ENCODE measurements at places on chromosomes 2 and 18.

- DNase-seq = no peak
These were observed 107.1 kb downstream of the EPHA4 start for GRCh38 chr2:221464971-221465370.

DNA sequence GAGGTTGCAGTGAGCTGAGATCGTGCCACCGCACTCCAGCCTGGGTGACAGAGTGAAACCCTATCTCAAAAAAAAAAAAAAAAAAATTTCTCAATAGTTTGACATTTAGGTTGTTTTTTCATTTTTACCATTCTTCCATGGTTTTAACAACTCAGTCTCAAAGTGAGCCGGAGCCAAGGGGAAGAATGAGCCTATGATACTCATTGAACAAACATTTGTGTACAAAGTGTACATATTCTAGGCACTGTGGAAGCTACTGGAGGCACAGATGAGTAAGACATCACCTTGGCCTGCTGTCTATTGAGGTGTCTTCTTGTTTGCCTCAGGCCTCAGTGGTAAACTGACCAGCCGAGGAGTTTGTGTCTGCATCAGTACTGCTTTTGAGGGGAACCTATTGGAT lies 21.9 kb downstream of the CENPO start:
- DNase-seq = no peak

GRCh38 chr2:107669335-107669734 lies 157.4 kb upstream of the RGPD4 start:
- DNase-seq = no peak

GRCh38 chr2:156675896-156676295 lies 239.7 kb downstream of the GPD2 start:
- no peak for DNase-seq

GRCh38 chr18:52343138-52343537 lies 3.1 kb downstream of the DCC start:
- DNase-seq = no peak

DNA sequence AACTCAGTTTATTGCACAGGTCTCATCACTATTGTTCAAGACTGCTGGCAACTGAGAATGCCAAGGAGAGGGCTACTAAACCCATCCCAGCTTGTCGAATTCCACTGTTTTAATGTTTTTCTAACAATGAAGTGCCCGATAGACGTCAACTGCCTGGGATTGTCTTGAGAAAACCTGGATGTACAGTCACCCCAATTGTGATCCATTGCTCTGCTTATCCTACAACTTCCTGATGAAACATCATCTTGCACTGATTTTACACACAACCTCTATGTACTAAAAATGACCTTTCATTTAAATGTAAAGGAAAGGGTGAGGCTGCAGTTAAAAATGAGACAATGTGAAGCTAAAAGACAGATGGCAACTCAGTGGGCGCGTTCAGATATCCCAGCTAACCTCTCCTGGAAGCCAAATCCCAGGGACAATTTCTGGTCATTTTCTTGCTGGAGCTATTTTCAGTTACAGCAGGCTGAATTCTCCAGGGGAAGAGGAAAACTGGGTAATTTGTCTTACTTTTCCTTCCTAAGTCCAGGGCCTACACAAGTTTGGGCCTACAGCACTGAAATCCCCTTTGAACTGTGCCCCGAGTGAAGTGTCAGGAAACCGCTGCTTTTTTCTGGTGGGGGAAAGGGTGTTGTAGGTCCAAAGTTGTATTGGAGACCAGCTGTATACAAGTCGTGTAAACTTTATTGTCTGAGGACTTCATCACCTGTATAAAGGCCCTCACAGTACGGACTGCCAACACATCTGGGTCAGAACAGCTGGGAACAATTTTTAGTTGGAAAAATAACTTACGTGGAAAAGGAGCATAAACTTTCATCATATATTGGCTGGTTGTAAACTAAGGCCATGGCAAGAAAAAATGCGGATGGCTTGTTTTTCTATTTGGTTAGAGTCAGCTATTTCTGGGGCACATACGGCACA lies 68.9 kb upstream of the LTBP1 start:
- DNase-seq = no peak

GRCh38 chr2:68653538-68653982 lies 10.2 kb downstream of the PROKR1 start:
- DNase-seq = peak; percentile 28

DNA sequence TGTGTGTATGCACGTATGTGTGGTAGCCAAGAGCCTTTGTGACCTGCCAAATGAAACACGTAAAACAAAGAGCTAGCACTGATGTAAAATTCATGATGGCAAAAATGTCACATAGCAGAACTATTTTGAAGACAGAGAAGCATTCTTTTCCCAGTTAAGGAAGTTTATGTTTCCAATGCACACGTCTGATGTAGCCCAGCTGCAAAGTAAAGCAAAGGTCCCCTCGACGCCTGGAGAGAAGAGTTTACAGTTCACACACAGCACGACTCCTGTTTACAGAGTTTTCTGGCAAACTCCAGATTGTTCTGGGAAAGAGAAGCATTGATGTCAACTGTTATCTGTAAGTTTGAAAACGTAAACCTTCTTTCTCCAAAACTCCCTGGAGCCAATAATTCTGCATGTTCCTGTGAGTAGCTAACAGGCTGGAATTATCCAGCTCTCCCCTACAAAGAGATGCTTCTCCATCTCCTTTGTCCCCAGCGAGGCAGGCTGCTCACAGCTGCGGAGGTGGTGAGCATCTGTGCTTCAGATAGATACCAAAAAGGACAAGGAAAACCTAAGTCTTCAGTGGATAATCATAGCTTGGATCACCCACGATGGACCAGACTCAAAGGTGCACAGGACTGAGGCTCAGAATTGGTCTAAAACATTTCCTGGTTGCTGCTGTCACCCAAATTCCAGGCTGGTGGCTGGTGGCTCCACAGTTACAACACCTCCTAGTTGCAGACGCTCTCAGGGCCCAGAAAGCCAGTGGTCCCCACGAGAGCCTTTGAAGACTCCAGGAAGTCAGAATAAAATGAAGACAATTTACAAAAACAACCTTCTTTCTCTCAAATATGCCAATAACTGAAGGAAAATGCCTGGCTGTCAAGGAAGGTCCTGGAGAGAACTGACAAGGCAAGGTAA lies 87.4 kb downstream of the COL6A3 start:
- DNase-seq = no peak

GRCh38 chr2:181959508-181959907 lies 26.1 kb upstream of the PPP1R1C start:
- no peak for DNase-seq

- DNase-seq = no peak
These were observed 85.6 kb downstream of the IKZF2 start for GRCh38 chr2:213065583-213066442.

DNA sequence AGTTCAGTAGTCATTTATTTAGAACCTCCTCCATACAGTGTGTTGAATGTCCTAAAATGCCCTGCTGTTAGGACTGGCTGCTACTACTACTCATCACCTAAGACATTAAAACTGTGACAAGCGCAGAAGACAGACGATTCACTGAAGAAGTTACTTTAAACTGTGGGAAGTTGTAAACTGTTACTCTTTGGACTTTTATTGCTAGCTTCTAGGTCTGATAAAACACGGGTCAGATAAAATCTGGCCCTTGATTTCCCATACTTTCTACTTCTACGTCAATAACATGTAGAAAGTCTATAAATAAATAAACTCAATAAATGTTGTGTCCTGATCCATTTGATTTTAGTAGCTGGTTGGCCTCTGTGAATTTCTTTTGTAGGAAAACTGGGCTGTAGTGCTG lies 113.4 kb downstream of the ICA1L start:
- no peak for DNase-seq

DNA sequence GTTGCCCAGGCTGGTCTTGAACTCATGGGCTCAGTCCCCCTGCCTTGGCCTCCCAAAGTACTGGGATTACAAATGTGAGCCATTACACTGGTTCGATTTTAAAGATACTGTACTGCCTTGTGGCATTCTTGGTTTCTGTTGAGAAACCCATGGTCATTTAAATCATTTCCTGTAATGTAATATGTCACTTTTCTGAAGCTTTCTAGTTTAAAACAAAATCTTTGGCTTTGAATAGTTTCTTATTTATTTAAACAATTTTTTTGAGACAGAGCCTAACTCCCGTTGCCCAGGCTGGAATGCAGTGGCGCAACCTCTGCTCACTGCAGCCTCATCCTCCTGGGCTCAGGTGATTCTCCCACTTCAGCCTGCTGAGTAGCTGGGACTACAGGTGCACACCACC lies 8.9 kb downstream of the ZNF512 start:
- no peak for DNase-seq

GRCh38 chr2:66987733-66988132 lies 409.4 kb upstream of the ETAA1 start:
- no peak for DNase-seq

- no peak for DNase-seq
These were observed 1038.0 kb upstream of the PIK3C3 start for GRCh38 chr18:40917056-40917455.

DNA sequence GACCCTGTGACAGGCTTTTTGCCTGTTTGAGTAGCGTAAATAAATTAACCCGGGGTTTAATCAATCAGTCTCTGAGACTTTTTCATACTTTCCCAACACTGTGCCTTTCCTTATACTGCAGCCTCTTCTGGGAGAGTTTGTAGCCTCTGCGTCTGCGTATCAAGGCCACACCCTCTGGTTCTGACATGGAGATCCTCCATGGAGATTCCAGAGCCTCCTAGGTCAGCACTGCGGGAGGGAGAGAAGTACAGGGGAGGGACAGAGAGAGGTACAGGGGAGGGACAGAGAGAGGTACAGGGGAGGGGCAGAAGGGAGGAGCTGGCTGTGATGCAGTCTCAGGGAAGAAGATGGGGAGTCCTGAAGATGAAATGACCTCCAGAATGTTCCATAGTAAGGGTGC lies 166.0 kb downstream of the ARL4C start:
- DNase-seq = no peak

- no peak for DNase-seq
These were observed 132.9 kb upstream of the PKDCC start for GRCh38 chr2:41914936-41915335.

DNA sequence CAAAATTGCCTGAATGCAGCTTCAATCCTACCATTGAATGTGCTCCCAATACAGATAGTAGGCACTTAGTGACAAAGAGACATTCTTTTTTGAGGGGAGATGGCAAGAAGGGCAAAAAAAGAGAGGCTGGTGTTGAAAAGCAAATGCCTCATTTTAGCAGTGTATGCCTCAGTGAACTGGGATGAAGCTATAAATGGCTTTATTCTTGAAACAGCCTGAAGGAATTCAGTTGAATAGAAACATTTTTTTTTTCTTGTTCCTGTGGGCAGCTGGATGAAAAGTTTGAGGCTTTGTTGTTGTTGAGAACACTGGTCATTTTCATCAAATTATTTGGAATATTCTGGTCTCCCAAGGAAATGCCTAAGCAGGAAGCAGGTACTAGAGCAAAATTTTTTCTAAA lies 228.9 kb downstream of the RNF144A start:
- DNase-seq = no peak

- no peak for DNase-seq
These were observed 26.1 kb downstream of the MPHOSPH10 start for GRCh38 chr2:71156573-71156972.

DNA sequence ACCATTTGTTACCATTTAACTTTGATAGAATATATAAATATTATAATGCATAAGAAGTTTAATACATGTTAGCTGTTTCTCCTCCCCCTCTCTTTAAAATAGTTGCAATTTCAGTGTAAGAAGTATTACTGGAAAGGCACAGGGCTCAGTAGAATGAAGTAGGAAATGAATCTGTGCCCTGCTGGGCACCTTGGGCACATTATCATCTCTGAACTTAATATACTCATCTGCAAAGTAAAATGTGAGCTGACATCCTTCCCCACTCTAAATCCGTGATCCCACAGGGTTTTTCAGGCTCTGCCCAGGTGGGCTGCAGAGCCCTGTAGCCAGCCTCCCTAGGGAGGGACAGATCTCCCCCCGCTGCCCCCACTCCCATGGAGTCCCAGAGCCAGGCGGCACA lies 56.8 kb downstream of the DPP4 start:
- no peak for DNase-seq

- DNase-seq = no peak
These were observed 7.4 kb upstream of the MTERF4 start for GRCh38 chr2:241109210-241110088.

- no peak for DNase-seq
These were observed 145.2 kb downstream of the ZFP36L2 start for GRCh38 chr2:43081131-43081765.

- no peak for DNase-seq
These were observed 360.7 kb downstream of the SPAG16 start for GRCh38 chr2:213644926-213645325.

GRCh38 chr2:237652181-237652580 lies 24.8 kb downstream of the LRRFIP1 start:
- no peak for DNase-seq

- no peak for DNase-seq
These were observed 147.8 kb downstream of the PMAIP1 start for GRCh38 chr18:60047556-60047955.

DNA sequence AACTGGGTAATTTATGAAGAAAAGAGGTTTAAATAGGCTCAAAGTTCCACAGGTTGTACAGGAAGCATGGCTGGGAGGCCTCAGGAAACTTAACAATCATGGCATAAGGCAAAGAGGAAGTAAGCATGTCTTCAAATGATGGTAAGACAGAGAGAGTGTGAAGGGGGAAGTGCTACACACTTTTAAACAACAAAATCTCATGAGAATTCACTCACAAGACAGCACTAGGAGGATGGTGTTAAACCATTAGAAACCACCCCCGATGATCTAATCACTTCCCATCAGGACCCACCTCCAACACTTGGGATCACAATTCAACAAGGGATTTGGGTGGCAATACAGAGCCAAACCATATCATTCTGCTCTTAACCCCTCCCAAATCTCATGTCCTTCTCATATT lies 34.9 kb downstream of the CFAP210 start:
- DNase-seq = no peak

- DNase-seq = no peak
These were observed 27.3 kb downstream of the SPTBN1 start for GRCh38 chr2:54483426-54483825.

DNA sequence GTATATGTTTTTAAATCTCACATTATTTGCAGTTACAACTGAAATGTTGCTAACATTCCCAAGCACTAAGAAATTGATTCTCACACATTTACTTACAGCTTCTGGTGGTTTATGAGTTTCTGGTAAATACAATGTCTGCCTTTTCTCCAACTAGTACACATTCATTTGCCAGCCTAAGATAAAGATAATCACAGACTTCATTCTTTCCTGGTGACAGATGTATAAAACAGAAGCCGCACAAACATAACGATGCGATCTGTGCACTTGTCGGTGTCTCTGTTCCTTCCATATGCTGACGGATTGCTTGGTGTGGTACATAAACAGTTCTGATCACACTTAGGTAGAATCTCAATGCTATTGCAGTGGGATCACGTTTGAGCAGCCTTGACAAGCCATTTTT lies 100.4 kb upstream of the DDX18 start:
- no peak for DNase-seq

- no peak for DNase-seq
These were observed 3.1 kb upstream of the MSGN1 start for GRCh38 chr2:17813010-17813741.
